ENCODE measurements at places on chromosomes 3 and 15.

DNA sequence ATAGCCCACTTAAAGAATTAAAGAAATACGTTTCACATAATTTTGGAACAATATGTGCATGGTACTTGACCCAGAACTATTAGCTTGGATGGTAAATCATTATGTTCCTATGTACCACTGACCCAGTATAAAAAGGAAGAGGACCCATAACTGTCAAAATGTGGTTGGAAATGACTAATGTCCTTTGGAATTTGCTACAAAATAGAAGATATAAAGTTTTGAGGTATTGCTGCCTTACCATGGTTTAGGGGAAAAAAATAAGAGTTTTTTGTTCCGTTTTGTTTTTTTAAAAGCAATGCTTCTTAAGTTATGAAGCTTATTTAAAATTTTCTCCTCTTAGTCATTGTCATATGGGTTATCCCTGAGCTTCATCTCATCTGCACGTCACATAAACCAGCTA, 15.8 kb upstream of the TFDP2 start:
- no peak for DNase-seq

DNA sequence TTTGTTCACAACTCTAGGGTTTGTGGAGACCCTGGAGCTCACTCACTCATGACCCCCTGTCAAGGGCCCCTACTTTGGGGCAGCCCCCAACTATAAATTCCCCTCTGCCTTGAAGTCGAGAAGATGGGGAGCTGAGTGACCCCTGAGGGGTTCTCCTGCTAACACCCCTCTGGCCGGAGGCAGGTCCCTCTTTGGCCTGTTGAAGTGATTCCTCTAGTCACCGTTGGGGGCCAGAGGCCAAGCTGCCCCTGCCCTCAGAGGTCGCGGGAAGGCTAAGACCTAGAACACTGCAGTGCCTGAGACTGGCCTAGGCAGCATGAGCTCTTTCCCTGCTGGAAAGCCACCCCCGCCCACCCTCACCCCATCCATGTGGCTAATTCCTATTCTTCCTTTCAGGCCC, 15.4 kb upstream of the SKOR1 start:
- no peak for DNase-seq

- DNase-seq: no peak
These were observed 64.4 kb upstream of the TPM1 start for GRCh38 chr15:62977952-62978811.

DNA sequence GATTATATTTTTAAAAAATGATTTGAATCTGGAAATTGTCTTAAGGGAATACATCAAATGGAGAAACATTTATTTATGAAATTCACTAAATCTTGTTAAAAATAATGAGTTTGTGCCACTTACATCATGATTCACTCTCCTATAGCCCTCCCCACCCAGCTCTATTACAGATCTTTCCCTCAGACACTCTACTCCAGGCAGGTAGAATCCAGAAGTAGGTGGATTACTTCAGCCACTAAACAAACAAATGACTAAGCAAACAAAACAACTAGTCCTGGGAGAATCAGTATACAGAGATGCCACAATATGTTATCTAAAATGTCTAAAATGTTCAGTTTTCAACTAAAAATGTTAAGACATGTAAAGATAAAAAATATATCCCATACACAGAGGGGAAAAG, 608.1 kb upstream of the UBE2E2 start:
- DNase-seq: peak; percentile 8

GRCh38 chr3:70182166-70182565, 130.3 kb downstream of the MDFIC2 start:
- no peak for DNase-seq

DNA sequence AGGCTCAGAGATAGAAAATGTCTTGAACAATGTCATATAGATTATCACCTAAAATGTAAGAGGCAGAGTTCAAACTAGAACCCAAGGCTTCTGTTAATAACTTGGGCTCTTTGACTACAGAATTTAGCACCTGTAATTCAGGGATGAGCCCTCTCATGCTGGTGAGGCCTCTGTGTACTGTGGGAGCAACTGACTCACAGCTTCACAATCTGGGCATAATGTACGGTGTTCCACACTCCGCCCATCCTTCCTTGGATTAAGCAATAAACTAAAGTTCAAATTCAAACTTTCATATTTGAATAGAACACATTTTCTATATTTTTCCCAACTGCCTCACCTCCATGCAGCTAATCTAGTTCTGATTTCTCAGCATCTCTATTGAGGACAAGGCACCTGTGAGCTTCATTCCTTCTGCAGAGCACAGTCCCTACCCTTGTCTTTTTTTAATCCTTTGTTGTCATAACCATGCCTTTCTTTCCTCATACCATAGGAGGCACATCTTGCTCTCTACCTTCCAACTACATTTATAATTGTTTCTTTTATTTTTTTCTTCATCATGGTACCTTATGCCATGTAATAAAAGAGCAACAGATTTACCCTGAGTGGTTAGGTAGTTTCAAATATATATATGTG, 392.1 kb downstream of the NLGN1 start:
- no peak for DNase-seq

DNA sequence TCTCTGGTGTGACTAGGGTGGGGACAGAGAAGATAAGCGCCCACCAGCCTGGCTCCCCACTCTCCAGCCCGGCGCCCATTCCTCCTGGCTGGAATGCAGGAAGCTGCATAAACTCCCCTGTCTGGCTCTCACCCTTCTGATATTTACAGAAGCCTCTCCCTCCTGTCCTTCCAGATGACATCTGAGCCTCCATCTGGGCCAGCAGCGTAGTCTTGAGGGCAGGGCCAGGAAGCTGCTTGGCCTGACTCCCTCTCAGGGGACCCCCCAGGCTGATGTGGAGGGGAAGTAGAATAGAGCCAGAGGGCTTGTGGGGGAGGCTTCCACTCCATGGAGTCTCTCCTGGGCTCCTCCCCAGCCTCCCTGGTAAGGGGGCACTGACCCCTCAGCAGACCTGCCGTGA, 49.9 kb downstream of the LINGO1 start:
- DNase-seq: no peak

DNA sequence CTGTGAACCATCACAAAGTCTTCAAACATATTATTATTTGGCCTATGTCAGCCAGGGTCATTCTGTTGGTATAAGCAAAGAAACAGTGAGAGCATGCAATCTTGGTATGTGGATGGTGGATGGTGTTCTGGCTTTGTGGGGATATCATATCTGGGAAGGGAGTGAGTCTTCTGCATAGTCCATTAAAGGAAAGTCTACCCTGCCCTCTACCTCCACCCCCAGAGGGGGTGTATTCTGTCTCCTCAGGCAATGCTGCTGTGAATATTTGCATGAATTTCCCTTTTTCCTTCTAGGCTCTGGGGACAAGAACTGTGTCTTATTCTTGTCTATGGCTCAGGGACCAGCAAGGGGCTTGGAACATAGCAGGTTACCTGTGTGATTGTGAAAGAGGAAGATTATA, 495.8 kb downstream of the PDCD6IP start:
- DNase-seq: no peak

GRCh38 chr15:69731081-69731330, 278.4 kb downstream of the RPLP1 start:
- DNase-seq: no peak

- DNase-seq: no peak
These were observed 155.1 kb downstream of the MECOM start for GRCh38 chr3:169508426-169508825.

DNA sequence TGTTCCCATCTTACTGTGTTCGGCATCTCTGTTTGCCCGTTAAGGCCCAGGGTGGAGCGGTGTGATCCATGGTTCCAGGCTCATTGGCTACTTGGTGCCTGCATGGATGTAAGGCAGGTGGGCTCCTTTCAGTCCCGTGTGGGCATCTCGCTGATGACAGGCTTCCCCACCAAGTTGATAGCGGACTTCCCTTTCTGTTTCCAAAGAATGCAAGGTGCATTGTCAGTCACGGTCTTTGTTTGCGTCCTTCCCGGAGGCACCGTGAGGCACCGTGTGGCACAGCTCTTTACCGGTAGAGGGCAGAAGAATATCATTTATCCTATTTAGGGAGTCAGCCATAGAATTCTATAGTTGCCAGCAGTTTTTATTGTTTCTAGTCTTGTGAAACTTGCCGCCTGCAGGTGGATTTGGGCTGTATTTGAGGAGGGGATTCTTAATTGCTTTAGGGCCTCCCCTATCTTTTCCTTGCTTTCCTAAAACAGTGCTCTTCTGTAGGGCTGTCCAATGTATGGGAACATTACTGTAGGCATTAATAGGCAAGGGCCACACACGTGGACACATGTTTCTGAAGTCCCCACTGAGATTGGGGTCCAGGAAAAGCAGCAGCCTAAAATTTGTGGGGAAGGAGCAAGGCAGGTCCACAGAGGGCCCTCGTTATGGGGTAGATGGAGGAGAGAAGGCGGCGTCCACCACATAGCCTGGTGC, 244.1 kb downstream of the SLCO3A1 start:
- no peak for DNase-seq

DNA sequence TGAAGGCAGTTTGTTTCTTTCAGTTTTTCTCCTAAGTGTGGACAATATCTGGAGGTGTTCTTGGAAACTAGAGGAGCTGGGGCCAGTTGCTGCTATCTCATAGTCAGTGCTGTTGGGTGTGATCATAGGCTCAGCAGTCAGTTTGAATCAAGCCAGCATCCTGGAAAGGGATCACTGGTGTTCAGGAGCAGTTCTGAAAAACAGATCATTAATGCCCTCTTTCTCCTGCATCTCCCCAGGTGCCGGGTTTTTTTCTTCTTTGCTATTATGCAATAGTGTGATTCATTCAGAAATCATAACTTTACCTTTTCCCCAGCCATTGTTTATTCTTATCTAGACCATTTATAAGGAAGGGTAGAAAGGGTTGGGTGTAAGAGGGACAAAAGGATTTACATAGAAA, 24.0 kb downstream of the LNP1 start:
- no peak for DNase-seq

DNA sequence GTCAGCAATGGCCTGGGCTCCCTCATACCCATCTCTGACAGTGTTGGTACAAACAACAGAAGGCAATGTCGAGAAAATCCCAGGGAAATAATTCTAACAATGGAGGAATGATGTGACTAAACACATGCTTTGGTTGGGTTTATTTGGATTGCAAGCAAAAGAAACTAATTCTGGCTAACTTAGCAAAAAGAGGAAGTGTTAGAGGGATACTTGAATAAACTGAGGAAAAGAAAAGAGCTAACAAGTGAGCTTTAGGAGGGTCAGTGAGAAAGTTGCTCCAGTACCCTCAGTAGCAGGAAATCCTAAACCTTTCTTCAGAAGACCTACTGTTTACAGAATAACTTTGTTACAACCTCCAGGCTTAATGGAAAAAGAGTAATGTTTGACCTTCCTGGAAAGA, 264.6 kb upstream of the WNT5A start:
- no peak for DNase-seq

- no peak for DNase-seq
These were observed 39.6 kb upstream of the IP6K2 start for GRCh38 chr3:48756640-48757039.

GRCh38 chr15:43821505-43821904, 3.0 kb downstream of the MFAP1 start:
- no peak for DNase-seq

GRCh38 chr3:145055375-145056076, 1083.9 kb downstream of the DIPK2A start:
- DNase-seq: no peak

DNA sequence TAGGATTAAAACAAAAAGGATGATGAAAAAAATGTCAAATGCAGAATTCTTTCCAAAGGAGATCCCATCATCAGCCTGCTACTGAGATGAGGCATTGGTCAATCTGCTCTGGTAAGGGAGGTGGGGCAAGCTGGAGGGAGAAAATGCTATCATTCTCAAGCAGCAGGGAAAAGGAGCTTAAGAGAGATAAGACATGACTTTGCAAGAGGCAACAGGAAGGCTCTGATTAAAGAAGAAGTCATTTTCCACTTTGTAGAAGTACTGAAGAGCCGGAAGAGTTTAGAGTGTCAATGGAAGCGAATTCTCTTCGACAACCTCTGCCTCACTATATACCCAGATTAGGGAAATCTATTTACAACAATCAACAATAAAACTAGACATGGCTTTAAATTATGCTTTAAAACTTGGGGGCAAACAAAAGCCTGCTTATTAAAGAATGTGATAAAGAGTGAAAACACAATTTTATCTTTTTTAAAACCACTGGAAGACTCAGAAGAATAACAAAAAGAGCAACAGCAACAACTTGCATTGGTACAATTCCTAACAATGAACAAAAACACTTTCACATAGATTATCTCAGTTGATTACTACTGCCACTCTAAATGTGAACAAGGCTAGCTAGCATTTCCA, 81.8 kb upstream of the NANOGP8 start:
- DNase-seq: no peak

DNA sequence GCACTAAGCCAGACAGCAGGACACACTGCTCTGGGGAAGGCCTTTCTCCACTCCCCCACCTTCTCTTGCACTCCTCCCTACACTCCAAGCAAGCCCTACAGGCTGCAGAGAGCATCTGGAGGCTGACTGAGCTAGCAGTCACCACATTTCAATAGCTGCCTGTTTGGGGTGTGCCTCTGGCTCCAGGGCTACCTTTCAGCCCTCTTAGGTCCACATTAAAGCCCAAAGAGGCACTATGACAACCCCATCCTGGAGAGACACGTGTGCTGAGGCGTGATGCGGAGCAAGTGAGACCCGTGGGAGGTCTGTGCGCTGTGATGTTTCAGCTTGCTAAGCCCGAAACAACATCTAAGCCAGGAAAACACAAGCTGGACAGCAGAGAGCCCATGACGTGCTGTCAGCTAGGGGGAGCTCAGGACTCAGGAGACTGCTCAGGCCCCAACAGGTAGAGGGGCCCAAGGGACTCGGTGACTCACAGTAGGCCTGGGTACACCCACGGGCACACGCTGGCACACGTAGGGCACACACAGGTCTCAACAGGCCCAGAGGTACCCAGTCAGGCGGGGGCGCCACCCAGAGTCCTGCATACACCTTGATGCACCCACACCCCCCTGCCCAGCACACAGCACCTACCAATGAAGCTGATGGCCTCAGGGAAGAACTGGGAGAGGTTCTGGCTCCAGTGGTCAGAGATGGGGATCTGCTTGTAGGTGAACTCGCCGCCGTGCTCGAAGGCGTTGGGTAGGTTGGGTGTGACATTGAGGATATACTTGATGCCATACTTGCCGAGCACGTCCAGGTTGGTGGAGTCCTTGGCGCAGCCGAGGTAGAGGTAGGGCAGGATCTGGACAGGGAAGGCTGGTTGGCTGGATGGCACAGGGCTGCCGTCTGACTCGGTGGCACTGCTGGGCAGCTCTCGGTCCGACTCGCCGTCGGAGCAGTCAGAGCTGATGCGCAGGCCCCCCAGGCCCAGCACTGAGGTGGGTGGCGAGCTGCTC, 2.8 kb downstream of the DUSP7 start:
- DNase-seq: no peak

DNA sequence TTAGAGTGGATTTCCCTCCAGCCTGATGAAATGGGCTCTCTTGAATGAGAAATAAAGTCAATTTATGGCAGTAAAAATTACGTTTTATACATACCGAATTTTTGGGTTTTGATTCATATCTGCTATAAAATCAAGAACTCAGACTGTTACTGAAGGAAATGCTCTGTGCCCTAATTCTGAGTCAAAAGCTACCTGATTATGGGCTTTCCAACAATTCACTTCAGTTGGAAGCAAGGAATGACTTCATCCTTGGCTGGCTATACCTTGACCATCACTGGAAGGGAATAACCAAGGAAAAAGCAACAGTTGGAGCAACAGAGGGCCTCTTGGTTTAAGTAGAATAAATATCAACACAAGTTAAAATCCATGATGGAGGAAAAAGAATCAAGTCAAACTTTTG, 88.6 kb downstream of the ZNF385D start:
- no peak for DNase-seq

- peak; percentile 18 for DNase-seq
These were observed 1174.7 kb downstream of the ZPLD1 start for GRCh38 chr3:103609472-103609871.
